ENCODE measurements at places on chromosomes 13 and 19. TPM values are rescaled to one million over a fixed set of nuclear protein-coding genes. Genes with fewer than 3 reads are reported as not detected.

Gene SYCN
- not detected for total RNA-seq

Gene CGB8
- total RNA-seq, result not detected

Gene KCNN4
- total RNA-seq, result 3.3 TPM

Gene ZNF441
- 12.8 TPM for total RNA-seq

Gene FAM187B
- total RNA-seq, result not detected

Gene ZNF8
- 2.2 TPM for total RNA-seq

Gene CACNG6
- 0.47 TPM for total RNA-seq

Gene NLRP11
- not detected for total RNA-seq

Gene ZNF888
- total RNA-seq, result 2.5 TPM

Gene CNN1
- 8.2 TPM for total RNA-seq

Gene FSD1
- 14.9 TPM for total RNA-seq
